Daoy (cell line): ENCODE measurements at places on chromosomes 3 and 15. TPM values are rescaled to one million over a fixed set of nuclear protein-coding genes. Genes with fewer than 3 reads are reported as not detected.

DNA sequence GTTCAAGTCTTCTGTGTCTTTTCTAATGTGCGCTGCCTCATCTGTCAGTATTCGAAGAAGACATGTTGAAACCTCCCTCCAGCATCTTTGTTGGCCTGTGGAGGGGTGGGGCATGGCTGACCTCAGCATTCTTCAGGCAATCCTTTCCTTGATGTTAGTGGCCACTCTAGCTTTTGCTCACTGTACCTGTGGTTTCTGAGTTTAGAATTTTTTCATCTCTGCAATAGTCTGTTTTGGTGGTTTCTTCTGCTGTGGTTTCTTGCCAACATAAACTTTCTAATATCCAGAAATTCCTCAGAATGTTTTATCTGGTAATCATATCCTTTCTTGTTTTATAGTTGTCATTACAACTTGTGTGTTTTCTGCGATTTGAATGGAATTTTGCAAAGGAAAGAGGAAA lies 251.3 kb upstream of the NR2E3 start:
- DNase-seq, result peak; percentile 51

P3H2 gene
- 28.2 and 49.8 TPM in 2 replicates for total RNA-seq

DNA sequence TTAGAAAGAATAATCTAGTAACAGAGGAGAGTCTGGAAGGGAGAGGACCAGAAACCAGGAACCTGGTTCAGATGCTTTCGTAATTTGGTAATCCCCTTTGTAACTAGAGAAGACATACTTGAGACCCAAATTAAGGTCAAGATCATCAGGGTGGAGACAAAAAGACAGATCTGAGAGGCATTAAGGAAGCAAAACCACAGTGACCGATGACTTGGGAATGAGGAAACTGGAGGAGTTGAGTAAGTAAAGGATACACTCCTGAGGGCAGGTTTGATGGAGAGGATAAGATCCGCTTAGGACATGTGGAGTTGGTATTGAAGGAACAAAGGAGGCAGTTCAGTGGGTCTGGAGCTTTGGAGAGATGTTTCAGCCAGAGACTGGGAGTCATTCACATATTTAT lies 23.6 kb upstream of the BCL2A1 start:
- peak; percentile 44 for DNase-seq

DNA sequence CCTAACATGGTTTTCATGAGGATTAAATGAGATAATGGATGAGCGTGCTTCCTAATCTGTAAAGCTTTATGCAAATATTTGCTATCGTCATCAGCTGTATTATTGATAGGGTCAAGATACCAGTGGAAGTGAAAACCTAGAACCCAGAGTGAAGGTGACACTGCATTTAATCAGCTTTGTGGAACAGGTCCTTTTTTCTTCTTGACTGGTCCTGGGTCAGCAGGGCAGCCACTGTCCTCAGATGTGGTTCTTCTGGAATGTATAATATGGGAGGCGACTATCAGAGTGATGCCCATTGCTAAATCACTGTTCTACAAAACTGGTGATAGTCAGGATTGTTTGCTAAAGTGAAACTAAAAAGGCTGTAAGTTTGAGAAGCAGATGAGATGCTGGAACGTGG lies 41.4 kb downstream of the SORD start:
- no peak for DNase-seq

- DNase-seq, result no peak
Measured at GRCh38 chr15:59966262-59966661, 37.8 kb upstream of the FOXB1 start.

GRCh38 chr15:51375966-51376640 lies 34.6 kb downstream of the GLDN start:
- DNase-seq, result peak; percentile 74

PLAAT1 gene
- 8.6 and 9.4 TPM in 2 replicates for total RNA-seq

TMC3 gene
- total RNA-seq, result not detected in 2 replicates

GRCh38 chr3:129606636-129607390 lies at the start of gene PLXND1:
Gene PLXND1 (minus strand): TSS chr3:129606676. CDS start chr3:129606639, 37 bp downstream.
- peak; percentile 78 for DNase-seq

CFAP20DC gene
- 3.3 and 3.4 TPM in 2 replicates for total RNA-seq

DNA sequence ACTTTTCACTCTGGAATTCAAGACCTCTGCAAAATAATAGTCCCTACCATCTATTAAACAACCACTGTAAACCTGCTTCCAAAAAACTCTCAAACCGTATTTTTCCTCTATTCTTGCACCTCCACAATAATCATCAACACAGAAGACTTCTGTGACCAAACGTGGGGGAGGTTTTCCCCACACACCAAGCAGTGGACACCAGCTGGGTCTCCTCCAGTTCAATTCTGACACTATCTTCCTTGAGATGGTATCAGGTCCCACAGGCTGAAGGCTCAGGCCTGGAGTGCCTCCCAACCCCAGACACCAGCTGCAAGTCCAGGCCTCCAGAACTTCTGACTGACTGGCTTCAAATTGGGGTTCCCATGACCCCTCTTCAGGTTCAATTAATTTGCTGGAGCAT lies 89.6 kb upstream of the RAP2B start:
- DNase-seq, result no peak

DNA sequence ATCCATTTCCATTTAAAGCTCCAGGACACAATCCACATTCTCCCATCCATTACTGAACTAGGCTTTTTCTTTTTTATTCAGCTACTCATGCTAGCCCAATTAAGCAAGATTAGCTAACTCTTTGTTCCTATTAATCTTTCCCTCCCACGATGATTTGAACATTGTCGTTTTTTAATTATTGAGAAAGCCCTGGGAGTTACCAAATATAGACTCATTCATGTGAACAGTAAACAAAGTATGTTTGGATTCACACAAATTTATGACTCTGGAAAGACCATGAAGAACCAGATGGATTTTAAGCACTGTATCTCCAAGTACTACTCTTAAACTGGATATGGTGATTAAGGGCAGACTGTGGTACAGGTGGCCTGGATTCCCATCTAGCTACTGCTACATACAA lies 82.2 kb downstream of the STRIT1 start:
- DNase-seq, result no peak

- no peak for DNase-seq
Measured at GRCh38 chr3:5058471-5058951, 63.6 kb upstream of the ARL8B start.

CLDN18 gene
- not detected in 2 replicates for total RNA-seq

DNA sequence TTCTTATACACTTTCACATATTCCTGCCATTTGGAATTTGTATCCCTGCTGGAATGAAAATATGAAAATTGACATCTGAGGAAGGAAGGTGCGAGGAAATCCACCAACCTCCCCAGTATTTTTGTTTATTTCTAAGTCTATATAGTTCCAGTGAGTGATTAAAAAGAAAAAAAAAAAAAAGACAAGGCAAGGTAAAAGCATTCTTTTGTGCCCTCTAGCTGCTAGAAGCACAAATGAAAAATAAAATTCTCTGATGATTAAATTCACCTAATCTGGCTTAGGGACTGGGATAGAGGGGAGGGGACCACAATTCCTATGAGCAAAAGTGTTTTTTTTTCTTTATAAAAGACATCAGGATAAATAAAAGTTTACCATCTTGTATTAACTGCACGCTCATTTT lies 370.9 kb downstream of the NR2F2 start:
- DNase-seq, result no peak

GOLGA6B gene
- total RNA-seq, result not detected in 2 replicates

P2RY1 gene
- total RNA-seq, result under 0.01 and 0.03 TPM in 2 replicates
